ENCODE measurements at places on chromosomes 1 and 21.

- DNase-seq, result no peak
Observed at GRCh38 chr1:110927484-110928075, 36.1 kb downstream of the LRIF1 start.

- DNase-seq, result no peak
Observed at GRCh38 chr1:232912845-232913580, 37.4 kb upstream of the NTPCR start.

DNA sequence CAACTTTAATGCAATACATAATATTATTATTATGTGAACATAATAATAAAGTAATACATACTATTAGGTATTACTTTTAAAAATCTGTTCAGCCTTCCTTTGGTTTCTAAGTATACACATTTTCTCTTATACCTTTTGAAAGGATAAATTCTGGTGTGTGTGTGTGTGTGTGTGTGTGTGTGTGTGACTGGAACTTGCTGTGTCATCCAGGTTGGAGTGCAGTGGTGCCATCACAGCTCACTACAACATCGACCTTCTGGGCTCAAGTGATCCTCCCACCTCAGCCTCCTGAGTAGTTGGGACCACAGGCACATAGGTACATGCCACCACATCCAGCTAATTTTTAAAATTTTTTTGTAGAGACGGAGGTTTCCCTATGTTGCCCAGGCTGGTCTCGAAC is 88.5 kb downstream of the CCDC30 start:
- no peak for DNase-seq

DNA sequence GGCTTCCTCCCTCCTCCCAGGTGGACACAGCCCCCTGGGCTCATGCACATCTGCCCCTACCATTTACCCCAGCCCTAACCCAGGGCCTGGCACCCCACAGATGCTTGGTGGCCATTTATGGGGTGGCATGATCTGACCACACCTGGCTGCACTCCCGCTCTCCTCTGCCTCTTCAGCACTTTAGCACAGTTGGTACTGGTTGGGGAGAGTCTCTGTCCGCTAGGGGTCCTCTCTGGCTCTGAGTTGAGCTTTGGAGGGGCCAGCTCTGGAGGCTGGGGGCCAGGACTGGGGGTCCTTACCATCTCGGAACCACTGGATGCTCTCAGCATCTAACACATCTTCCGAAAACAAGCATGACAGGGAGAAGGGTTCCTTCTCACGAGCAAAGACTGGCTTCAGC is 17.4 kb downstream of the MYOM3 start:
- no peak for DNase-seq

- DNase-seq, result no peak
Observed at GRCh38 chr1:177186639-177187038, 15.9 kb downstream of the BRINP2 start.

GRCh38 chr1:14659913-14660312 is 61.4 kb downstream of the KAZN start:
- DNase-seq, result no peak

- no peak for DNase-seq
Observed at GRCh38 chr1:91393042-91393441, 11.6 kb downstream of the HFM1 start.

- peak; percentile 36 for DNase-seq
Observed at GRCh38 chr1:113930499-113931161, 1.5 kb downstream of the HIPK1 start.
